ENCODE measurements at places on chromosomes 12 and 14.

- peak; percentile 23 for DNase-seq
Observed at GRCh38 chr12:43038991-43039390, 449.4 kb upstream of the PRICKLE1 start.

GRCh38 chr12:92466391-92467305 lies 236.1 kb upstream of the PLEKHG7 start:
- DNase-seq = peak; percentile 13

DNA sequence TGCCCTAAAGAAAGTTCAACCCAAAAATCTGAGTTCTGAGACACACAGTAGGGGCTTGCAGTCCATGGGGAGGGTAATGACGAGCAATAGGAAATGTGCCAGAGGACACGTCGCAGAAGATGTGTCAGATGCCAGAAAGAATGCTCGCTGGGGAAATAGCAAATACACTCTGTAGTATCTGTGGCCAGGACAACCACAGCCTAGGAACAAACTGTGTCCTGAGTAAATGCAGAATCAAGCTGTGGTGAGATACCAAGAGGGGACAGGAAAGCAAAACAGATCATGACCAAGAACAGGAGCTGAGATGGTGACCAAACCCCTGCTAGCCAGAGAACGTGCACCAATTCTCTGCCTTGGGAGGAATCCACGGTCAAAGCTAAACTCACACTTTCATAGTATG lies 9.1 kb downstream of the CRACR2A start:
- DNase-seq = no peak

DNA sequence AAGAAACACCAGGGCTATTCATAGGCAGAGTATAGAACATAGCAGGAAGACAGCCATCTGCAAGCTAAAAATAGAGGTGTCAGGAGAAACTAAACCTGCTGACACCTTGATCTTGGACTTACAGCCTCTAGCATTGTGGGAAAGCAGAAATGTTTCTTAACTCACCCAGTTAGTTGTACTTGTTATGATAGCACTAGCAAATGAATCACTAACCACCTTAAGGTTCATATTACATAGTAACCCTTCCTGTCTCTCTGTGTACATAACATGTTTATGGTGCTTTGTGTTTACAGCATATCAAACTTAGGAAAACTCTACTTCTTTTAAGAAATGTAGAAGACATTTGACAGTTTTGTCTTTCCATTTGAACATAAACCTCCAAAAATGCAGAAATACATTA lies 1031.3 kb downstream of the FSCB start:
- DNase-seq = no peak

- DNase-seq = no peak
Observed at GRCh38 chr14:21267431-21267845, 1.8 kb downstream of the HNRNPC start.

- DNase-seq = no peak
Observed at GRCh38 chr12:5439371-5439771, 7.5 kb downstream of the NTF3 start.

- DNase-seq = peak; percentile 8
Observed at GRCh38 chr14:101120641-101121507, 217.4 kb upstream of the RTL1 start.

DNA sequence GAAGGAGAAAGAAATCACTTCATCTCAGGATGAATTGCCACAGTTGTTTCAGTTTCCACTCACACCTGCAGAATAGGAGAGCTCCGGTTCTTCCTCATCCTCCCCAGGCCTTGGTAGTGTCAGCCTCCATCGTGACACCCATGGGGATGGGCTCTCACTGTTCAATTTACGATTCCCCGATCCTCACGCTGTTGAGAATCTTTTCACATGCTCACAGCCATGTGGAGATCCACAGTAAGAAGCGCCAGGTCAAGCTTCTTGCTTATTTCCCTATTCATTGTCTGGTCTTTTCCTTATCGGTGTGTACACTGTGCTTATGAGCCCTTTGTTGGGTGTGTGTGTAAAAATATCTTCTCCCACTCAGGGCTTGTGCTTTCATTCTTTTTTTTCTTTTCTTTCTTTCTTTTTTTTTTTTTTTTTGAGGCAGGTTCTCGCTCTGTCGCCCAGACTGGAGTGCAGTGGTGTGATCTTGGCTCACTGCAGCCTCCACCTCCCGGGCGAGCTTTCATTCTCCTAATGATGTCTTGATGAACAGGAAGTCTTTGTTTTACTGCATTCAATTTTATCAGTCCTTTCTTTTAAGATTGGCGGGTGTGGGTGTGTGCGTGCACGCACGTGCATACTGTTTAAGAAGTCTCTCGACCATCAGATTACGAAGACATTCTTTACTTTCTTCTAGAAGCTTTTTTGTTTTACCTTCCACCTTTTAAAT lies 21.5 kb downstream of the RIN3 start:
- no peak for DNase-seq

GRCh38 chr12:116927244-116927940 lies 16.6 kb downstream of the FBXW8 start:
- no peak for DNase-seq

Data from astrocyte (in vitro differentiated cells and primary cell).